Activated gamma-delta T cell treated with anti-CD3 and anti-CD28 coated beads, Interleukin-2, amount 50 U/mL, for 16 hours (primary cell): ENCODE measurements at places on chromosomes 13 and 19.

- no peak for DNase-seq
Measured at GRCh38 chr13:62799931-62800436, 1384.3 kb upstream of the PCDH20 start.

- DNase-seq = no peak
Measured at GRCh38 chr19:13460045-13460444, 46.2 kb downstream of the CACNA1A start.

- no peak for DNase-seq
Measured at GRCh38 chr19:15837221-15837731, 21.8 kb upstream of the OR10H1 start.

GRCh38 chr19:6828698-6829633 lies 56.5 kb downstream of the VAV1 start:
- DNase-seq = no peak

- no peak for DNase-seq
Measured at GRCh38 chr13:113668491-113668971, 1.5 kb downstream of the GRK1 start.
